ENCODE measurements at places on chromosomes 2 and 18.

DNA sequence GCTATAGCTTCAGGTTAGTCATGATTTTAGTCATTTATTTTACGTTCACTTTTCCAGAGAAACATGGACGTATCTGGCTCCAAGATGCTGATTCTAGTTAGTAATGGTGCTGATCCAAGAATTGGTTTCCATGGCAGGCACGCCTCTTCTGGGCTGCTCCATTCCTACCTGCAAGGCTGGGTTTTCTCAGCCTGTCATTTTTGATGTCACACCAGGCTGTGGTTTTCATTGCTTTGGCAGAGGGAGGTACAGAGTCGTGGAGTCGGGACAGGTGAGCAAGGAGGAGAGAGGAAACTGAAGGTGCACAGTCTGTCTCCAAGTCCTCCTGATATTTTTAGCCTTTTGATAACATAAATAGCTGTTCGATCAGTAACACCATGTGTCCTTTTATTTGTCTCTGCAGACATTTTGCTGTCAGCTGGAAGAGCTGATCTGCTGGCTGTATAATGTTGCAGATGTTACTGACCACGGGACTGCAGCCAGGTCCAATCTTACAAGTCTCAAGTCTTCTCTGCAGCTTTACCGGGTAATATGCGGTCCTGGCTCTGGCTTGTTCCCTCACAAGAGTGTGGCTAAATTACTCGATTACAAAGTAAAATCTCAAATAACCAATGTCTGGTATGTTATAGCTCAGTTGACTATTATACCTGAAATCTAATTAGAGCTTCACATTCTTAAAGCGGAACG lies 17.8 kb downstream of the CEP68 start:
- DNase-seq = no peak

DNA sequence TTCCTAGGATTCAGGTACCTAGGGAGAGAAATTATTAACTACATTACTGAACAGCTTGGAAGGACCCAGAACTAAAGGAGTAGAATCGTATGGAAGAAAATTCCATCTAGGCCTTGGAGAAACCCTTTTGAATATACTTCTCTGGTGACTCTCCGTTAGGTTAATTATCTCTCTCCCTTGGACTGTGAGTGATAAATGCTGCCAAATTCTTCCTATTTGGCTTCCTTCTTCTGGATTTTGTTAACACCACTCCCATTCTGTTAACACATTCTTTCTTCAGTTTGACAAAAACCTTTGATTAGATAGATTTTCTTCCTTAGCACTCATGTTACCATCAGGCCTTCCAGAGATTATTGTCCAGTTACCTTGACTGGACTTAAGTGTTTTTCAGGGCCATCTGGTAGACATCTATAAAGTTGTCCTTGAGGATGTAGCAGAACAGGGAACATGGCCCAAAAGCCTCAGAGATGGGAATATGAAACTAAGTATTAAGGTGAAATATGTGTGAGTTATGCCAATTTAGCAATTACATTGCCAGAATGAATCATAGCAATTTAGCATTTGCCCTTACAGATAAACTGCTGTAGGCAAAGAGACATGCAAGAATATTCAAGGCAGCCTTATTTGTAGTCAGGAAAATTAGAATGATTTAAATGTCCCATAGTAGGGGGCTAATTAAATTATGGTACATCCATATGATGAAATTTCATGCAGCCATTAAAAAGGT lies 6.7 kb downstream of the CYP27A1 start:
- DNase-seq = no peak

GRCh38 chr2:36616947-36617346 lies 19.0 kb upstream of the FEZ2 start:
- DNase-seq = no peak

- DNase-seq = no peak
Measured at GRCh38 chr2:174997110-174997509, 8.1 kb downstream of the CHN1 start.

GRCh38 chr2:46163098-46163430 lies 134.1 kb upstream of the EPAS1 start:
- no peak for DNase-seq
